NCI-H1105 (cell line): ENCODE measurements at places on chromosomes 6 and 20.

GRCh38 chr6:118618676-118619377 lies 32.6 kb downstream of the CEP85L start:
- DNase-seq, result peak; percentile 41

DNA sequence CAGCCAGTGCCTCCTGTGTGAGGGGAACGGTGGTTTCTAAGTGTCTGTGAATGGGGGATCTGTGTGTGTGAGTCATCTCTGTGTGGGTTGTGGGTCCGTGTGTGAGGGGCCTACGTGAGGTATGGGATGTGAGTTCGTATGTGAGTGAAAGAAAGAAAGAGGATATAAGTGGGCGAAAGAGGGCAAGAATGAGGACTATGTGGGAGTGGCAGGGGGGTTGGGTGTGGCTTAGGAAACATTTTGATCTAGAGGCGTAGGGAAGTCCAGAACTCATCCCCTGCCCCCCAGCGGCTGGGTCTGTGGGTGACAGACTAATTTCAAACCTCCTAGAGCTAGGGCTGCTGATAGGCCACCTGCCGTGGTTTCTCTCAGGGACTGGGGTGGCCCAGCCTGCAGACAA lies 35.5 kb downstream of the DHX35 start:
- DNase-seq, result no peak

- no peak for DNase-seq
These were observed 4.2 kb downstream of the BTNL2 start for GRCh38 chr6:32402812-32403211.

GRCh38 chr20:43975096-43975768 lies 60.6 kb downstream of the TOX2 start:
- no peak for DNase-seq

GRCh38 chr6:77074037-77074713 lies 389.1 kb downstream of the HTR1B start:
- no peak for DNase-seq

- no peak for DNase-seq
These were observed 3.7 kb downstream of the TFB1M start for GRCh38 chr6:155310596-155310995.

- no peak for DNase-seq
These were observed 72.9 kb downstream of the SLC22A3 start for GRCh38 chr6:160420969-160421556.

DNA sequence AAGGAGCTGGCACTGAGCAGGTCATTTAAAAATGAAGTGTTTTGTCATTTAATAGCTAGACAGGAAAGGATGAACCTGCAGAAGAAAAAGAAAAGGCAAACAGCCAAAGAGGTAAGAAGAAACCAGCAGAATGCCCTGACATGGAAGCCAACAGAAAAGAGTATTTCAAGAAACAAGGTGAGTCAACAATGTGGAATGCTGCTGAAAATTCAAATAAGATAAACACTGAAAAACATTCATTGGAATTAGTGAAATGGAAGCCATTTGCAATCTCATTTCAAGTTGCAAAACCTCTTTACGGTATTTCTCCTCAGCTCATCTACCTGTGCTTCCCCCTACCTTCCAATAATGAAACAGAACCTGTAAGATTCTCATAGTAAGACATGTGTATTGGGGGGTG lies 59.6 kb downstream of the RWDD2A start:
- no peak for DNase-seq

DNA sequence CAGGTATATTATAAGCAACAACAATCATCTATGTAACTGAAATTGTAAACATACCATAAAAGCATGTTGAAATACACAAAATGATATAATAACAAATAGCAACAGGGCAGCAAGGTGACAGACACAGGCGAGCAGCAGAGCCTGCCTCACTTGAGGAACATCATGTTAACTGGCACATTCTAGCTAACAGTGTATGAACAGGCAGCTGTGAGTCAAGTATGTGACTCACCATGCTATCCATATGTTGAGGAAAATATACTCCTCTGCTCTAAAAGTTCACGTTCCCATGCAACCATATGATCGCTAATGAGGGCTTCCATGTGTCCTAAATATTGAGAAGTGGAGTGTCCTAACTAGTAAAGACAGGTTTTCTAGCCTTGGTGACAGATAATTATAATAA lies 18.4 kb downstream of the SERAC1 start:
- DNase-seq, result no peak

DNA sequence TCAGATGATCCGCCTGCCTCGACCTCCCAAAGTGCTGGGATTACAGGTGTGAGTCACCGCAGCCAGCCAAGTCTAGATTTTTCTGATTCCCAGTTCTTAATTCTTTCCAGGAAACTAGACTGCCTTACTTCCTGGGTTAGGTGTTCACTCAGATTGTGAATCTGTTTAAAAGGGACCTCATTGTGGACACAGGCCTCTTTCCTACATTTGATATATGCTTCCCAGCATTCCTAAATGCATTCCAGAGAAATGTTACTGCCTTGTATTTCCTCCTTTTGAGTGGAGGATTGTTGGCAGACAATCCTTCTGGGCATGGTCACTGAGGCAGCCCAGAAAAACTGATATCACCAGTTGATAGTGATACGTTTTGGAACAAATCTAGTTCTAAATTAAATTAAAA lies 15.7 kb downstream of the TMEM181 start:
- DNase-seq, result no peak

DNA sequence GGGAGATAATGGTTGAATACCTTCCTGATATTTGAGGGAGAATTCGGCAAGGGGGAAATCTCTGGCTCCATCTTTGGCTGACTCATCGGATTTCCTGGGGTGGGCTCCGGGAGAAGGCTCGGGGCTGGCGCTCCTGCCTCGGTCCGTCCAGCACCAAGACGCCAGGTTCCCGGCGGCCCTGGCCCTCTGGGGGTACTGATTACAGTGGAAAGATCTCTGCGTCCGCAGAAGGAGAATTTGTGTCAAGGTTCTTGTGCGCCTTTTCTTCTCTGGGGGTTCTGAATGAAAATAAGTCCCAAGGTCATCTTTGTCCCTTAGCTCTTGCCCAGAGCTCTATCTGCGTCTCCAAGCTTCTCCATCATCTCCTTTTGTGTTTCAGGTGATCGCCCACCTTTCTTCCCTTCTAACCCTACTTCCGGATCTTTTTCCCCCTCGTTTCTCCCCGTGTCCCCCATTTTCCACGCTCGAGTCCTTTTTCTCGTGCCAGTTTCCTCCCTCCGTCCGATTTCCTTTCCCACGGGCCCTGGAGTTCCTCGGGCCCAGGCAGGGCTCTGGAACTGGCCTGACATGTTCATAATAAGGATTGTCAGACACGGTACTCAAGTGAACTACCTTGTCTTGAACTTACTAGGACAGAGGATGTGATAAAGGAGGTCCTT lies 11.6 kb downstream of the NRN1 start:
- DNase-seq, result no peak

DNA sequence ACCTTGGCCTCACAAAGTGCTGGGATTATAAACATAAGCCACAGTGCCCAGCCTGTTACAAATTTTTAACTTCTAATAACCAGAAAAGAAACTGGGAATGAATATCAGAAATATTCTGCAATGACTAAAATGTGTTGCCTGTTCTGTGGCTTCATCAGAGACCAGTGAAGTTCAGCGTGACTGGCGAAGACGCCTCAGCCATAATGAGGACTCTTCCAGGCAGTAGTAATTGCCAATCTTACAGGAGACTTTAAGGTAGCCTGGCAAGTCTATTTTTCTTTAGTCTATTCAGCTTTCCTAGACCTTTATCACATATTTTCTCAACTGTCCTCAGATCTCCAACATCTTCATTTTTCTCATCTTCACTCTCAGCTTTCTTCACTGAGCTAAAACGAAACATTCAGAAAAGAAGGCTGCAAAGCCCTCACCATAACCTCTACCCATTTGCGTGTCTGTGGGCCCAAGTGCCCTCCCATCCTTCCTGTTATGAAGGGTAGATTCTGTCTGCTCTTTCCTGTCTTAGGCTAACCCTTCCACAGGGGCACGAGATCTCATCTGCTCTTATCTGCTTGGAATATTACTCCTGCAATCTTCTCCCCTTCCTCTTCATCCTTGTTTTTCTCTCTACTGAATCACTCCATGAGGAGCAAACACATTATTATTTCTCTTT lies 42.0 kb upstream of the OLIG3 start:
- DNase-seq, result no peak

DNA sequence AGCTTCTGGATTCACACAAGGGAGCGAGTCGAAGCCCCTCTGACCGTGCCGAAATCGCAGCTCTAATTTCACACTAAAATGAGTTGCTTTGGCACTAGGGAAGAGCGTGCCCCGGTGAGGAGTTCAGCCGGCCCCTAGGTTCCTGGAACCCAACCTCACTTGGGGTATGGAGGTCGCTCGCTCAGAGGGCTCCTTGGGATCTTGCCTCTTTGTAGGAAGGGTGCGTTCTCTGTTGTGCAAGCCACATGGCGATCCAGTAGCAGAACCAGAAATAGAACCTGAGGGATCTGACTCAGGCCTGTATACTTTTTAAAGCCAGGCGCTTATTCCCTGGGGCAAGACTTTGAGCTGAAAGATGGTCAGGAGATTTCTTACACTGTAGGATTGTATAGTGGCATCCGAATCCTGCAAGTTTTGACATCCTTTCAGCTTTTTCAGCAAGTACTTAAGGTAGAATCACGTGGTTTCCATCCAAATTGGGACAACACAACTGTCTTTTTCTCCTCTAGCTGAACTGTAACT lies 861 bp upstream of the RALGAPA2 start:
- no peak for DNase-seq

- no peak for DNase-seq
These were observed 118.1 kb downstream of the MYB start for GRCh38 chr6:135299256-135299655.

DNA sequence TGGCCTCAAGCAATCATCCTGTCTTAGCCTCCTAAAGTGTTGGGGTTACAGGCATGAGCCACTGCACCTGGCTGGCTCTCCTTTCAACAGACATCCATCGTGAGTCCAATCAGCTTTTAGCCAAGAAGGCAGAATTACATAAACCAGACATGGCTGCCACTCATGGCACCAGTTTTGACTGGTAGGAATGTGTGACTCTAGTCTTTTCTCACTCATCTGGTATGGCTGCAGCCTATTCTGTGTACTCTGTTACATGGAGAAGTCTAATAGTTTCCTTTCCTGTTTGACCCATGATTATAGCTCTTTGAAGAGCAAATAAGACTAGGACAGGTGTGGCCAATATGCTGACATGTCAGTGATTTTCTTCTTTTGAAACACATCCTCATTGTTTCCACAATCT lies 27.0 kb upstream of the RNF144B start:
- no peak for DNase-seq

DNA sequence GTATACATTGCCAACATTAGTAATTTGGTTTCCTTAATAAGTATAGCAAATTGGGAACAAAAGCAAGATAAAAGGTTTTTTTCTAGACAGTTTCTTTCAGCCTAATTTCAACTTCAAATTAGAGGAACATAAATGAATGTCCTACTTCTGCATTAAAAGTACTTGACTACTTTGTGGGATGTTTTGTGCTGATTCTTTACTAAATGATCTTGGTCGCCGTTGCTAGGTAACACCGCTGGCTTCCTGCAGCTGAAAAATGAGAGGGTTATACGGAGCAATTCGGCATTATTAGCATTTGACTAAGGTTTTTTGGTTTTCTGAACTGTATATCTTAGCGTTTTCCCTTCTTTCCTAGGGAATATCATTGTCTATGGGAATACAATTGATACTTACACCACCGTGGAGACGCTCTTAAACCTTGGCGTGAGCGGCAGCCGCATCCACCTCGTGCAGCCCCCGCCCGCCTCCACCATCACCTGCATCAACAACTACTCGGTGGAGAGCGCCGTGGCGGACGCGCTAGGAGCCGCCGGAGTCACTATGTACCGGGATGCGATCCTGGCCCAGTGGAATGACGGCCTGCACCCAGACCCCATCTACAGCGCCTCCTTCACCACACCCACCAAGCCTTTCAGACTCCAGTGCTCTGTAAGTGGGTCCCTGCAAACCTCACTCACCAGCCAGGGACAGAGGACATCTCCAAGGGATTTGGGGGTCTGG lies 90.9 kb upstream of the INSM1 start:
- no peak for DNase-seq

GRCh38 chr6:129267028-129267427 lies 384.1 kb downstream of the LAMA2 start:
- peak; percentile 45 for DNase-seq

GRCh38 chr6:25477006-25477590 lies 174.9 kb upstream of the SCGN start:
- DNase-seq, result no peak

DNA sequence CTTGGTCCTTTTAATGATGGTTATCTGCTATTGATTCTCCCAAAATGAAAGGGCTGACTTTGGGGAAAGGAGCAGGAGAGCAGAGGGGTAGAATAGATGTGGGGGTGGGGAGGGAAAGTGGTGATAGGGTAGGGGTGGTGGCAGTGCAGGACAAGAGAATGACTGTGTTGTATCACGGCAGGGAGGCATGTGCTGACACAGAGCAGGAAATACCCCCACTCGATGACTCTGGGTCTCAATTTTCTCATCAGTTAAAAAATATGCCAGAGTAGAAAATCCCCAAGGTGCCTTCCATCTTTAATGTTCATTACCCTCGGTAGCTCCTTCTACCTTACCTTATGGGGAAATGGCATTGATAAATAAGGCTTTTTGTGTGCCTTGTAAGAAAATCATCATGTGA lies 79.0 kb upstream of the ATXN1 start:
- no peak for DNase-seq

DNA sequence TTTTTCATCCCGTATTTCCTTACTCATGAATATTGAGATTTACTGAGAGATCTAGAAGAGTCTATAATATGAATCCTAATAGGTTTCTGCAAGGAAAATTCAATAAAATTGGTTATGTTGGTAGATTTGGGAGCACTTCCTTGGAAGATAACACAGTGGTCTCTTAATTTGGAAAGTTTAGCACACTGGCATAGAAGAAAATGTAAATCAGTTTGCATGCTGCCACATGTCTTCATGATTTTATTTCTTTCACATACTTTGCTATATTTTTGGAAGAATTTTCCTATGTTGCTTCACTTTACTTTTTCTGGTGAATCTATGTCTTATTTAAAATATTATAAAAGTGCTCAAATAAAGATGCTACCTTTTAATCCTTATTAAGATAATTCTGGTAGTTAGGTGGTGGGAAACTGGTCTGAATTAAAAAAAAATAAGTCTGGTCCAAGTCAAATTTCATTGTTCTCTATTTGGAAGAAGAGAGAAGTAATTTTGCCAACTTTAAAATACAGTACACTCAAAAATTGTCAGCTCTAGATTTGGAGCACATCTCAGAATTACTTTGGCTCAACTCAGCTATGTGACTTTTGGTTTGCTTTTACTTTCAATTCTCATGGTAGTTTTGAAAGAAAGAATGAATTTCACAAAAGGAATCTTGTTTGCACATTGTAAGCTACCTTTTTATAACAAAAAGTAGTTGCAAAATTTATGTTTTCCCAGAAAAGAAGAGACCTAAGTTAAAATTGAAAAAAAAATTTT lies 197.3 kb downstream of the CENPW start:
- DNase-seq, result no peak
